Lung (tissue), 17 donors: ENCODE measurements at places on chromosomes 11 and 22. TPM values are rescaled to one million over a fixed set of nuclear protein-coding genes. Genes with fewer than 3 reads are reported as not detected.

DNA sequence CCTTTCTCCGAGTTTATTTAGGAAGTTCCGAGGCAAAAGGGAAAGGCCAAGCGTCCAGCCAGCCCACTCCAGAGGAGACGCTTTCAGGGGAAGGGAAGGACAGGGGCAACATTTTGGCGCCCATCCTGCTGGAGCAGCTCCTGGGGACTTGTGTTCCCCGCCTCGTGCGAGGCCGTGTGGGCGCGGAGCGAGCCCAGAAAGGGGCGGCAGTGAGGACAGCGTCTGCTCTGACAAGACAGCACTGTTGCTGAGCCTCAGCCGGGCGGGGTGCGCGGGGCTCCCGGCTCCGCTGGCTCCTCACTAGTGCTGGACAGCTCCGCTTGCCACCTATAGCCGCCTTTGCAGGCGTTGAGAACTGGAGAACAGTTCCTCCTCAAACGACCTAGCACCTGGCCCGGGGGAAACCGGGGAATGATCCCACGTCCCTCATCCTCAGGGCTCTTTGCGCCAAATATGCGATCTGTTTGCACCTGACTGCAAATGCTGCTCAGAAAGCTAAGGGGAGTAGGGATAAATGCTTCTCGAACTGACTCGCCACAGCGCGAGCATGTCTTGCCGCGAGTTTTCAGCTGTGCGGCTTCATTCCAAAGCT, 722 bp upstream of the GUCY1A2 start:
- DNase-seq, result peak; percentile 88

DNA sequence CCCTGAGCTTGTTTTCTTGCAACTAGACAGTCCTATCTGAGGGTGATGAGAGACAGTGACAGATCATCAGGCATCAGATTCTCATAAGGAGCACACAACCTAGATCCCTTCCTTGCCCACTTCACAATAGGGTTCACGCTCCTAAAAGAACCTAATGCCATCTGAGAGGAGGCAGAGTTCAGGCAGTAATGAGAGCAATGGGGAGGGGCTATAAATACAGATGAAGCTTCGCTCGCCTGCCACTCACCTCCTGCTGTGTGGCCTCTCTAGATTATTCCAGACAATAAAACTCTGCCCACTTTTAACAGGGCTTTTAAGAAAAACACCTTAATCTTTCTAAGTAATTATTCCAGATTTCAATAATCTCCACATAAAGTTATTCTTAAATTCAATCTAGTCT, 43.9 kb upstream of the PAK1 start:
- DNase-seq, result no peak

DNA sequence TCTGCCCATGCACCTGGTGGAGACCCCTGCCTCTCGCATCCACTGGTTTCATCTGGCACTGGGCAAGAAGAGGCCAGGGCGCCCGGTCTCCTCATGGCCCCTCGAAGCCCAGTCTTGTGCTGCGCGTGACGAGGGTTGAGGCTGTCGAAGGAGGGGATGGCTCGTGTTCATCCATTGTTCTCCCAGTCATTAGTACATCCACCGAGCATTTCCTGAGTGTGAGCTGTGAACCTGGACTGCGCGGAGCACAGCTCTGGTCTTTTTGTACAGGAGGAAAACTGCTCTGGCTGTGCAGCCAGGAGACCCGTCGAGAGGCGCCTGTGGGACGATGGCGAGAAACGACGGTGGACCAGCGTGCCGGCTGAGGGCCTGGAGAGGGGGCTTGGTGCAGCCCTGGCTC, 6.8 kb downstream of the CACNA1I start:
- DNase-seq, result no peak

- DNase-seq, result no peak
These were observed 1.7 kb downstream of the BRSK2 start for GRCh38 chr11:1391165-1392075.

- DNase-seq, result no peak
These were observed 147.4 kb upstream of the ZC3H12C start for GRCh38 chr11:109945626-109946321.

DNA sequence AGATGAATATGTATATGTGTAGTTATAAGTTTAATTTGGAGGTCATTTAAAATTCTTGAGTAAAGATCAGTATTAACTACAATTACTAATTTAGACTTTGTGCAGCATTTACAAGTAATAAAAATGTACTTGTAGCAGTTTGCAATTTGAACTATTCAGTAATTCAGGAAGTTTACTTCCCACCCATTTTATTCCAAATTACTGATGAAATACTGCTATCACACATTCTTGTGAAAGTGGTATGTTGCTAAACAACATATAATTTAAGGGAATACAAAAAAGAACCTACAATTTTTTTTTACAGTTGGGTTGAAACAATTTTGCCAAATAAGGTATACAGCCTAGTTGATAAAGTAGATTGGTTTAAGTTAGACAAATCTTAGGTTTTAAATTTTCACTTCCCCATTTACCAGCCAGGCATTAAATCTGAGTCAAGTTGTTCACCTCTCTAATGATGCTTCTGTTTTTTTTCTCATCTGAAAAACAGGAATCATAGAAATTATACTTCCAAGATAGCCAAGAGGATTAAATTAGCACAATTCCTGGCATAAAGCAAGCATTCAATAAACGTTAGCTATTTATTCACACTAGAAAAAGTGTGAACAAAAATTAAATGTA, 45.3 kb downstream of the ZBTB44 start:
- no peak for DNase-seq

Gene CCDC81
- total RNA-seq, result 10.9 TPM

GRCh38 chr11:98455500-98456307, 565.0 kb upstream of the CNTN5 start:
- DNase-seq, result no peak

Gene PDGFD
- 1.9 TPM for total RNA-seq

GRCh38 chr11:43738600-43739409, 58.3 kb downstream of the HSD17B12 start:
- DNase-seq, result peak; percentile 81

- DNase-seq, result no peak
These were observed 57.6 kb upstream of the B3GAT1 start for GRCh38 chr11:134469627-134470026.
